ENCODE measurements at places on chromosomes 1 and 21.

GRCh38 chr1:45687754-45688740, at the start of gene TMEM69:
TSS of gene TMEM69 (plus strand) at chr1:45688181. CDS start at chr1:45691069, 2,888 bp downstream.
- peak; percentile 87 for DNase-seq

GRCh38 chr1:92901699-92902405, 59.4 kb downstream of the DIPK1A start:
- DNase-seq = no peak

GRCh38 chr1:36772647-36773495, 261.4 kb downstream of the GRIK3 start:
- no peak for DNase-seq

GRCh38 chr1:192506741-192507155, 68.8 kb upstream of the RGS1 start:
- DNase-seq = no peak

GRCh38 chr1:230255116-230255515, 171.0 kb downstream of the PGBD5 start:
- DNase-seq = no peak

- no peak for DNase-seq
Measured at GRCh38 chr1:91900562-91900961, 14.6 kb upstream of the TGFBR3 start.

GRCh38 chr21:20570824-20571232, 427.4 kb upstream of the NCAM2 start:
- no peak for DNase-seq

GRCh38 chr1:29650476-29650875, 414.2 kb downstream of the PTPRU start:
- DNase-seq = no peak

DNA sequence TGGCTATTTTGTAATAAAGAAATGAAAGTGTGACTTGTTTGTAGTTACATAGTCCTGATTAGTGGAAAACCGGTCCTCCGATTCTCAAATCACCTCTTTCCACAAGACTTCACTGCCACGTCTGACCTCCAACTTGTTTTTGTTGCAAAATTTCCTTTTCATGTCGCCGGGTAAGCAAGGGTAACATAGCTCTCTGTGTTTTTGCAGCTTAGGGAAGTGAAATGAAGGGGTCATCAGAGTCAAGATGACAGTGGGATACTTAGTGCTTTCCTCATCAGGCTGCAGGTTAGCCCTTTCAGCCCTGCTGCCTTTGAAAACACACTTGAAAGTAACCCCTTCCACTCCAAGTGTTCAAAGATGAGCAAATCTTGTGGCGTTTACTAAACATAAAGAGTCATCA, 217.9 kb downstream of the USP25 start:
- no peak for DNase-seq

GRCh38 chr1:222443566-222443965, 104.3 kb downstream of the HHIPL2 start:
- no peak for DNase-seq

GRCh38 chr1:208004851-208005250, 93.9 kb upstream of the CD34 start:
- DNase-seq = no peak

GRCh38 chr1:233412812-233413211, 85.3 kb downstream of the MAP3K21 start:
- DNase-seq = no peak

DNA sequence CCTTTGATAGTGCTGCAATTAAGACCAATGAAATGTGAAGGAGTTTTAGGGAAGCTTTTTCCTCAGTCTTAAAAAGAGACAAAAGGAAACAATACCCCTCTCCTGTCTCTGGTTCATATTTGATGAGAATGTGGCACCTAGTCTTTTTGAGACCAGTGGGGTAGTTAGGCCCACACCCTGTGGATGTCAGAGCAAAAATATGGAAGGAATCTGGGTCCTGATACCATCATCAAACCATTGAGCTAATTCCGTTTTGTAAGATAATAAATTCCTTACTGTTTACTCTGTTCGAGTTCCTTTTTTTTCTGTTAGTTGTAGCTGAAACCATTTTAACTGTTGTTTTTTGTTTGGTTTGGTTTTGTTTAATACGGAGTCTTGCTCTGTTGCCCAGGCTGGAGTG, 33.3 kb downstream of the PTPRC start:
- DNase-seq = peak; percentile 53

- no peak for DNase-seq
Measured at GRCh38 chr1:14939527-14940284, 213.8 kb upstream of the TMEM51 start.

DNA sequence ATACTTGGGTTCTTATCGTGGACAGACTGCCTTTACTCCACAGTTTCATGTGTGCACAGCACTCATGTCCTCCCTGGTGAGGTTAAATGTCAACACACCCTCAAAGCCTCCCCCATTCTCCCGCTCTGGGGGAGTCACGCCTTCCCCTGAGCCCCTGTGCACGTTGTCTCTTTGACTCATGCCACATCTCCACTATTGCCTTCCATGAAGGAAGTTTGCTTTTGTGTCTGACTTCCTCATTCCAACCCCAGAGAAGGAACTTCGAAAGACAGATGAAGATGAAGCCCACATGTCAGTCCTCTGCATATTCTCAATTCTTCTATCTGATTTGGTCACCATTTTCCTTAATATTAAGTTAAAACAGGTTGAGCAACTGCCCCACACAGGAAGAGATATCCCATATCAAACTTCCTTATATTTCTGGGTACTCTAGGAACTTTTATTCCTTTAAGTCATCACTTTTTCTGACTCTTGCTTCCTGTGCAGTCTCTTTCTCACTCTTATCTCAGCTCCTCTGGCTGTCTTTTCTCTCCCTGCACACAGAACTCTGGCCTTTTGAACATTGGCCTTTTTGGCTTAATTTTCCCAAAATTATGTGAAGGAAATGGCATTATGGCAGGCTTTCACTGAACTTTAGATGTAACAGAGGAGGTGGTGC, 41.5 kb downstream of the C4BPA start:
- DNase-seq = no peak

- no peak for DNase-seq
Measured at GRCh38 chr1:8031176-8031785, 5.2 kb upstream of the ERRFI1 start.

GRCh38 chr1:94726981-94727685, 93.0 kb upstream of the SLC44A3 start:
- DNase-seq = no peak

- DNase-seq = no peak
Measured at GRCh38 chr1:213446496-213446895, 395.5 kb downstream of the RPS6KC1 start.

GRCh38 chr1:210981490-210981889, 152.5 kb downstream of the KCNH1 start:
- no peak for DNase-seq

DNA sequence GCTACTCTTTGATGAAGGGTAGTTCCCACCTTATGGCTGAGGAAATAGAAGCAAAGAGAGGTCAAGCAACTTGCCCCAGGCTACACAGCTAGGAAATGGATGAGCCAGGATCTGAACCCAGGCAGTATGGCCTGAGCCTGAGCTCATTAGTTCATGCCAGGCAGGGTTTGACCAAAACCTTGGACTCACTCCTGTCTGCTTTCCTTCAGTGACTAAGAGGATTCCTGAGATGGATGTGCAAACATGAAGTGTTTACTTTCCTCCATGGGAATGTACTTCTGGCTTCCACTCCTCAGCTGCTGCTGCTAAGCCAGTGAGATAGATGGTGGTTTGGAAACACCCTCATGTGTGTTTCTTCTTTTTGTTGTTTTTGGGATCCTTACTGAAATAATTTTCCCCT, 35.1 kb upstream of the ERRFI1 start:
- DNase-seq = peak; percentile 83

- DNase-seq = no peak
Measured at GRCh38 chr1:56933606-56934005, 32.2 kb downstream of the C8B start.

DNA sequence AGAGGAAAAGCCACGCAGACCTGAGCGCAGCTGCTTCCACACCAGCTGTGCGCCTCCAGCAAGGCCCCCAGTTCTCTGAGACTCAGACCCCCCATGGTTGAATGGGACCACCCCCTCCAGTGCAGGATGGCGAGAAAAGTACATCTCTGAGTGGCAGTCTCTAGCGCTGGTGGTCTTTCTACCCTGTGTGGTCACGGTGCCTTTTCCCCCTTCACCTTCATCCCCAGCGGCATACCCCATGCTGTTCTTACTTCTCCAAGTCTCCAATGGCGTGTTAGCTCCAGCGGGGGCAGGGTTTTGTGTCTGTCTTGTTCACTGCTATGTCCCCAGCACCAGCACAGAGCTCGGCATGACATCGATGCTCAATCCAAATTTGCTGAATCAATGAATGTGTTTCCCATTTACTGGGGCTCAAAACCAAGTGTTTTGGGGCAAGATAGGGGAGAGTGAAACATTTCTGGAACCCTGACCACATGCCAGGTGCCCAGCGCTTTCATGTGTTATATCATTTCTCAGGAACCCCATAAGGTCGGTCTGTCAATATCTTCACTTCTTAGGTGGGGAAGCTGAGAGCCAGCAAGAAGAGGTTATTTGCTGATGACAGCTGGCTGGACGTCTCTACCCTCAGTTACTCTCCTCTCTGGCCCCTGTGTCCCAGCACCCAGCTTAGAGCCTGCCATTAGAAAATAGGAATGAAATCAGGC, 959 bp upstream of the SDC3 start:
- DNase-seq = no peak

GRCh38 chr1:85433096-85433495, 31.9 kb downstream of the DDAH1 start:
- no peak for DNase-seq

GRCh38 chr1:83505148-83505547, 493.8 kb downstream of the TTLL7 start:
- no peak for DNase-seq

GRCh38 chr1:225258811-225259210, 169.0 kb downstream of the LBR start:
- DNase-seq = no peak

DNA sequence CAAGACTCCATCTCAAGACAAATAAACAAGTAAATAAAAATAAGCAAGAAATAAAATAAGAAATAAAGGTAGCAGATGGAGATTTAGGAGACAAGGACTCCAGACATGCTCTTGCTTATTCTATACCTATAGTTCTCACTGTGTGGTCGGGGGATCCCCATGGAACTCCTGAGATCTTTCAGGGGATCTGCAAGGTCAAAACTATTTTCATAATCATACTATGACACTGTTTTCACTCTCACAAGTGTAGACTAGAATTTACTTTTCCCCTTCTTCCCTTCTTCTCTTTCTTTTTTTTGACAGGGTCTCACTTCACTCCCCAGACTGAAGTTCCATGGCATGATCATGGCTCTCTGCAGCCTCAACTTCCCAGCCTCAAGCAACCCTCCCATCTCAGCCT, 29.8 kb upstream of the NLRP3 start:
- no peak for DNase-seq

DNA sequence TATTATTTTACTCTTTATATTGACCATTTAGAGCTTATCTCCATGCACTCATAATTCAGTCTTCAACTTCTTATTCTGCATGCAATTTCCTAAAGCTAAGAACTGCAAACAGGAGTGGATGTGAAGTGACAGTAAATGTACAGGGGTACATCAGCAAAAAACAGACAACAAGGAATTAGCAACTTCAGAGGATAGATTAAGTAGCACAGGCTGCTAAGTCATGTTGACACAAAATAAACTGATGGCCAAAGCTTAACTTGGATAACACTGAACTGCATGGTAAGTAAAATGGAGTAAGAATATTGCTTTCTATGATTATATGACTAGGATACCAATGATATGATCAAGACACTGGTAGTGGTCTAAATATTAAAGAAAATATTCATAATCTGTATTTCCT, 66.5 kb downstream of the USP24 start:
- DNase-seq = no peak

- no peak for DNase-seq
Measured at GRCh38 chr1:48217856-48218255, 4.7 kb upstream of the SLC5A9 start.

- no peak for DNase-seq
Measured at GRCh38 chr21:36386031-36386642, 945 bp downstream of the CHAF1B start.

DNA sequence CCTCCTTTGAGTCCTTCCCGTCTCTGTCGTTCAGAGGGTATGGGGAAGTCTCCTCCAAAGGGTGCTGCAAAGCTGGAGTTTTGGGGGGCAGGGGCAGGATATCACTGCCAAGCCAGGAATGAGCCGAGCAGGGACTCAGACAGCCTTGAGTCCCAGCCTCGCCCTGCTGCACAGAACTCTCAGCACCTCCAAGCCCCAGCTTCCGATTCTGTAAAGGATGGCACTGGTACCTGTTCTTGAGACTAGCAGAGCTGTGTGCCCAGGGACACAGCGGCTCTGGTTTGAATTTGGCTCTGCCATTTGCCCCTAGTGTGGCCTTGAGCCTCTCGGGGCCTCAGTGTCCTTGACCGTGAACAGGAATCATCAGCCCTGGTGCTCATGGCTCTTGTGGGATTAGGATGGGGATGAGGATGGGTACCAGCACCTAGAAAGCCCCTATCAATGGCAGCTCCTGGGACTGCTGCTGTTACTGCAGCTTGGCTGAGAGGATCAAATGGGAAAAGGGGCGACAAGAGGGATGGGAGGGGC, 1.5 kb upstream of the FBLIM1 start:
- DNase-seq = no peak

- no peak for DNase-seq
Measured at GRCh38 chr1:176552999-176553398, 90.0 kb downstream of the PAPPA2 start.

GRCh38 chr1:212315184-212315583, 30.0 kb downstream of the PPP2R5A start:
- DNase-seq = no peak

GRCh38 chr1:178263341-178263740, 169.4 kb downstream of the RASAL2 start:
- DNase-seq = no peak

DNA sequence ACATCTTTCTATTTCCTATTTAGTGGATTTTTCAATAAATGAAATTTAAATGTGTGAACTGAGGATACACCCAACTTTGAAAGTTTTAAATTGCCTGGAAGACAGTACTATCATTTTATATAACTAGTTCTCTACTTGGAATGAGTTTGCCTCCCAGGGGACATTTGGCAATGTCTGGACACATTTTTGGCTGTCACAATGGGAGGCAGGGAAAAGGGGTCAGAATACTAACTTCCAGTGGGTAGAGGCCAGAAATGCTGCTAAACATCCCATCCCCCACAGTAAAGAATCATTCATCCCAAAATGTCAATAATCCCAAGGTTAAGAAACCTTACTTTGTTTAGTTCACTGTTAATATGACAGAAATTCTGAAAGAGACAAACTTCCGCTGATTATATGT, 13.2 kb upstream of the NRAS start:
- no peak for DNase-seq

GRCh38 chr1:219412772-219413171, 200.1 kb downstream of the ZC3H11B start:
- peak; percentile 27 for DNase-seq

DNA sequence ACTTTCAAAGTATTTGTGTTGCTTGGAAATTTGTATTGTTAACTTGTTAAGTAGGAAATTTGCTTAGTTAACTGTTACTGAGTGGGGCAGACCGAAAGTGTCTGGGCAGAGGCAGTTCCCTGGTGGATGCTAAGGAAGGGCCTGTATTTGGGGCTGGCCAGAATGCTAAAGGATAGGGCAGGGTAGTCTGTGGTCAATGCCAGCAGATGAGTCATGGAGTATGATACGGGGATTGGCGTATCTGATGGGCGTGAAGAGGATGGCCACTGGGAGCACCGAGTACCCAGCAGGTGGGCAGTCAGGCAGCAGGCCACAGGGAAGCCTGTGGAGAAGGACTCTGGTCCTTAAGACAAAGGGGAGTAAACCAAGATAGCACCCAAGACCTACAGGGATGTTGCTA, 46.6 kb upstream of the SCAF4 start:
- DNase-seq = no peak

GRCh38 chr1:208866386-208866955, 622.3 kb upstream of the PLXNA2 start:
- DNase-seq = no peak

Data from GM04504 (cell line).